Activated T-cell treated with anti-CD3 and anti-CD28 coated beads for 24 hours (primary cell): ENCODE measurements at places on chromosomes 12 and 14.
A peak's percentile ranks its signal among the peaks of the same experiment; 100 is the strongest.

- DNase-seq, result no peak
These were observed 99.6 kb downstream of the CAPZA3 start for GRCh38 chr12:18837505-18837904.

GRCh38 chr14:54174457-54174856 lies 217.8 kb upstream of the BMP4 start:
- no peak for DNase-seq

- DNase-seq, result no peak
These were observed 37.6 kb downstream of the RTRAF start for GRCh38 chr14:52026901-52027300.

- peak; percentile 72 for DNase-seq
These were observed 2.9 kb upstream of the ZFP36L1 start for GRCh38 chr14:68795597-68796417.

DNA sequence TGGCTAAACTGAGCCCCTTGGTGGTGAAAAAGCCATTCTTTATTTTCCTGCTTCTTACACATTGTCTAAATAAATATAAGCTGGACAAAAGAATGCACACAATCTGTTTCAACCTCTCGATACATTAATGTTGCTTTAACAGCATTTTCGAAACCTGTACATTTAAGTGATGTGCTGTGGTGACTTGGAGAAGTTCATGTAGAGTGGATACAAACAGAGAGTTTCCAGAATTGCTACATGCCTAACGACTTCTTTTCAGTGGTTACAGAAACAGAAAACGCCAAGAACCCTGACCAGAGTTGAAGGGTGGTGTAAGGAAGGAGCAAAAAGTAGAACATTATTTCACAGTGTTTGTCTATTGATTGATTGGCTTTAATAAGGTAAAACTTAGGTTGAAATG lies 500.9 kb downstream of the SLC16A7 start:
- DNase-seq, result no peak

DNA sequence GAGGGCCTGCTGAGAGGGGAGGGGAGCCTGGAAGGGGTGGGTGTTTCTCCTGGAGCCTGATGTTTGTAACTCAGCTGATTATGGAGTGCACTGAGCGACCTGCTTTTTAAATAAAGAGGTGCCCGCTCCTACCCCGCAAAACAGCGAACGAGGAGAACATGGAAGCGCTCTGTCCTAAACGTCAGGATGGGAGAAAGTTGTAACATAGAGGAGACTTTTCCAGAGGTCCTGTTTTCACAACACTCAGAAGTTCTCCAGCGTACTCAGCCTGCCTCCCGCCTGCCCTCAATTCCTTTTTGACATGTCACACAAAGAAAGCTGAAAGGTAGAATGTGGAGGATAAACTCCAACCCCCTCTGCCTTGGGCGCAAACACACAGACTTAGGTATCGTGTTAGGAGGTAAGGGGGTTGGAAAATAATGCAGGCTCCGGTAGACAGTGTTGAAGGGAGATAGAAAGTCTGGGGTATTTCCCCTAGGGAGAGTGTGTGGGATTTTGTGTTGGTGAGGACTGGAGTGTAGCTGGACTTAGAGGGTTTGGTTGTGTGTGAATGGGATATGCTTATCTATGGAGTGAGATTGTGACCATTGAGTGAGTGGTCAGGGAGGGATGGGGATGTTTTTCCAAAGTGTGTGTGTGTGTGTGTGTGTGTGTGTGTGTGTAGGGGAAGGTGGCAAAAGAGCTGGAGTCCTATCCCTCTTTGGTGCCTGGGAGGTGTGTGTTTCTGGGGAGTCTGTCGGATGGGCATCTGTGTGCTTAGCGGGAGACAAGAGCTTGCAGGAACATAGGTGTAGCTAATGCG lies 2.1 kb downstream of the NTF3 start:
- DNase-seq, result no peak

DNA sequence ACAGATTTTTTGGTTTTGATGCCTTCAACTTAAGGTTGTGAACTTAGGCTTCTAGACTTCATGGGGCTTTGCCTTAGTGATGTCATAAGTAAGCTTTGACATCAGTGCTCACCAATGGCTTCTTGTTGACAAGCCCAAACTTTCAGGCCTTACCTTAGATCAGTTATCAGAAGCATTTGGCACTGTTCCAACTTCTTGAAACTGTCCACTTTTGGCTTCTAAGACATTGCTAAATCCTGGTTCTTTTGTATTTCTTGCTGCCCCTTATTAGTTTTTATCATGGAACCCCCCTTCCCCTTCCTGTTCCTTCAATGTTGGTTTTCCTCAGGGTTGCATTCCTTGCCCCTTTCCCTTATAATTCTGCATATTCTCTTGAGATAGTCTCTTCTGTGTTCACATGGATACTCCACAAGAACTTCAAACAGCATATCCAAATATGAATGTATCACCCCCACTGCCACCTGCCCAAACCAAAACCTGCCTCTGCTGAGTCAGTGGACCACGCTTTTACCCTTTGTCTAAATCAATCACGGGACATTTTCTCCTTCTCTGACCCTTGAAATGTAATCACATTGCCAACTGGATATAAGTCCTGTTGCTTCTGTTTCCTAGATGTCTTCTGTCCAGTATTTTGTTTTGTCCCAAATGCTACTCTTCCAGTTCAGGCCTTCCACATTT lies 7.9 kb downstream of the PFKM start:
- no peak for DNase-seq

GRCh38 chr14:87013583-87013982 lies 979.4 kb downstream of the GALC start:
- DNase-seq, result no peak

DNA sequence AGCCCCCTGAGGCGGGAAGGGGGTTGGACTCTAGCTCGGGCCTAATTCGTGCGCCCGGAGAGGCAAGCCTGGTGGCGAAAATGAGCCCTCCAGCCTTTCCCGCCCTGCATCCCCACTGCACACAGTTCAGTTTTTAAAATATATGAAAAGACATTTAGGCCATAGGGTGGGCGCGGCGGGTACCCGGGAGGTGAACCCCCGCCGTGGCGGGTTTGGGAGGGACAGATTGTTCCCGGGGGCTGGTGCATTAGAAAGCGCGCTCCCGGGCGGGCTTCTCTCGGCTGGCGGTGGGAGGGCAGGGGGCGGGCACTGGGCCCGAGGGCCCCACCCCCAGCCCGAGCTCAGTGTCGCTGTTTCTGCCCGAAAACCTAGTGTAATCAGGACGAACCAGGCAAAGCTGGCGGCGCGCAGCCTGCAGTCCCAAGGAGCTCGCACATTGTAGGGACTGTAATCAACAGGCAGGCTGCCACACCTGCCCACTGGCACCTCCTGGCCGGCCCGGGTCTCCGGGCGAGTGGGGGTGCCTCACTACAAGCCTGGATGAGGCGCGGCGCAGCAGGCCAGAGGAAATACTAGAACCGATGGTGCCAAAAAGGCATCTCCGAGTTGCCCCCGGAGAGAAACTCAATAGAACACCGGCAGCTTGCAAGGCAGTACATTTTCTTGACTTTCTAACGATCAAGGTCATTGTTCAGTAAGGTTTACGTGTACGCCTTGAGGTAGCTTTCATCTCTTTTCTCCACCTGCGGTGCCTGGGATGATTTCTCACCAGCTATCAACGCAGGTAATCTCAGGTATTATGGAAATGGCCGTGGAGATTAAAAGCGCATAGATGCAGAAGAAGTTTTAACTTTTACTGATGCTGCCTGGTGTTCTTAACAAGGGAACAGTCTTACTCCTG lies 764 bp upstream of the SPTB start:
- DNase-seq, result peak; percentile 48

DNA sequence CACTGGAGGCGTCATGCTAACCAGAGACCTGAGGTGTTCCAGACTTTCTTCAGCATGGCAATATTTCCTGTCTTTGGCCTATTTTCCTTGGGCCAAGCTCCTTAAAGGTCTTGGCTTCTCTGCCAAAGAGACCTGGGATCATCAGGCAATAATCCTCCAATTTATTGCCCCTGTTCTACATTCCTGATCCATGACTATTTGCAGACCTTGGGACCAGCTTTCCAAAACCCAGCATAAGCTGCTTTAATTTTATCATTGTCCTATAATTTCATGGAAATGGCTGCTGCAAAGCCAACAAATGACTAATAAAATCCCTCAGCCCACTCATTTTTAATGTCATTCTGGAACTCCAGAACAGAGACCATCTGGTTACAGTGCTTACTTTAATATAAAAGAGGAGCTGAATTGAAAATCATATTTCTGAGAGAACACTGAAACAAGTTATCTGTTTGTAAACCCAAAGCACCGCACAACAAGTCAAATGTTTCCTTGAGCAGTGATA lies 166.9 kb upstream of the BTG1 start:
- no peak for DNase-seq

DNA sequence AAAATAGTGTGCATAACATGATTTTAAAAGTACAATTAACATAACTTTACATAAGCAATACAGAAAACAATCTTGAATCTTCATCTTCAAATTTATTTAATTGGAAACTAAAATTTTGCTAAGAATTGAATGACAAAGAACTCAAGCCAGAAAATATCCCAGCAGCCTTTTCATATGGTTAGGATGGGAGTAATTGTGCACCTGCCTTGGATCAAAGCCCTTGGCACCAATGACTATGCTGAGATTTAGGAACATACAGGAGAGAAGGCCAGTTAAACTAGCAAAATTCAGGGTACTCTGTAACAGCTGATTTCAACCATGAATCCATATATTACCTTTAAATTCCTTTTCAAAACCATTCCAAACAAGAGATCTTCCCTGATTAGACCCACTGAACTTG lies 5.8 kb downstream of the KERA start:
- DNase-seq, result no peak

- no peak for DNase-seq
These were observed 521.8 kb downstream of the MED13L start for GRCh38 chr12:115755725-115756085.

DNA sequence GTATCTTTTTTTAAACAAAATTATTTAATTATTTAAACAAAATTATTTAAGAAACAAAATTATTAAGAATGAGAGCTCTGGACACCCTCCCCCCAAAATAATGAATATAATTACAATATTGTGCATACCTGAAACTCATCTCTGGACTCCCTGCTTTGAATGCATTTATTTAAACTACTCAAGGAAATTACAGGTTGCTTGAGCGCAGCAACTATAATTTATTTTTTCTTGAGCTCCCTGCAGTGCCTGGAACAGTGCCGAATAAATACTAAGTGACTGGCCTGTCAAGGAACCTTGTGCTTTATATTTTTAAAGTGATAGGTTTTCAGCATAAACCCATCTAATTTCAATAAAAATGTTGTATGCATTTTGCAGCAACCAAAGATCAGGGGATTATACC lies 93.9 kb downstream of the KCNC2 start:
- no peak for DNase-seq

- no peak for DNase-seq
These were observed 8.1 kb downstream of the CIT start for GRCh38 chr12:119868992-119869391.

- no peak for DNase-seq
These were observed 409.6 kb downstream of the APAF1 start for GRCh38 chr12:99054601-99055128.

DNA sequence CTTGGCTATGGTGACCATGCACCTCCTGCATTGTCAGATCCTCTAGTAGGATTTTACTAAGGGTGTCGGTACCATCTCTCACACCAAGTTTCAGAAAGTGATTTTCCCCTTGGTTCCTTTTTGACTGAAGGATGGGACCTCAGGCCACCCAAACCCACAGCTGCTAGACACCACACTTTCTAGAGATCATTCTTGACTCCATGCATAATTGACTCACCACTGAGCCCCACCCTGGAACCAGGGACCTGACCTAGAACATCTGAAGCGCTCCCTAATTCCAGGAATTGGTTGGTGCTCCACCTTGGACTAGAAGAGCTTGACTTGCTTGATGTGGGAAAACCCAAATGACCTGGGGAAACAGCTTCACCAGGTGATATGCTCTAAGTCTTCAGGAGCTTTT lies 206.8 kb upstream of the EGLN3 start:
- no peak for DNase-seq

- DNase-seq, result no peak
These were observed 2.8 kb downstream of the TSHR start for GRCh38 chr14:80958226-80958625.

DNA sequence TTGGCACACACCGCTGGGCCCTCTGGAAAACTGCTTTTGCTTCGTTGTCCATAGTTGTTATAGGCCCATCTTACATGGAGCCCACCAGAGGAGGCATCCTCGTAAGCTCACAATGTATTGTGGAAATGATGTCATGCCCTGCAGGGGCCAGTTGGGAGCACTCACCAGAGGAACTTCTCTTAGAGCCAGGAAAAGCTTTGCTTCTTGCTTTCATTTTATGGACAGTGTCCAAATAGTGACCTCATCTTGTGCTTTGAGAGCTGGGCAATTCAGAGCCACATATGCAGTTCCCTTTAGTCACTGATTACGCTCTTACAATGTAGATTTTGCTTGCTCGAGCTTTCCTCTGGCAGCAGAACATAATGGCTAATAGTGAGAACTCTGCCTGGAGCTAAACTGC lies 275.6 kb downstream of the AACS start:
- DNase-seq, result no peak

- DNase-seq, result no peak
These were observed 4.1 kb downstream of the CDKN1B start for GRCh38 chr12:12721176-12721751.

- DNase-seq, result peak; percentile 61
These were observed 126.1 kb downstream of the GCH1 start for GRCh38 chr14:54776361-54777001.

DNA sequence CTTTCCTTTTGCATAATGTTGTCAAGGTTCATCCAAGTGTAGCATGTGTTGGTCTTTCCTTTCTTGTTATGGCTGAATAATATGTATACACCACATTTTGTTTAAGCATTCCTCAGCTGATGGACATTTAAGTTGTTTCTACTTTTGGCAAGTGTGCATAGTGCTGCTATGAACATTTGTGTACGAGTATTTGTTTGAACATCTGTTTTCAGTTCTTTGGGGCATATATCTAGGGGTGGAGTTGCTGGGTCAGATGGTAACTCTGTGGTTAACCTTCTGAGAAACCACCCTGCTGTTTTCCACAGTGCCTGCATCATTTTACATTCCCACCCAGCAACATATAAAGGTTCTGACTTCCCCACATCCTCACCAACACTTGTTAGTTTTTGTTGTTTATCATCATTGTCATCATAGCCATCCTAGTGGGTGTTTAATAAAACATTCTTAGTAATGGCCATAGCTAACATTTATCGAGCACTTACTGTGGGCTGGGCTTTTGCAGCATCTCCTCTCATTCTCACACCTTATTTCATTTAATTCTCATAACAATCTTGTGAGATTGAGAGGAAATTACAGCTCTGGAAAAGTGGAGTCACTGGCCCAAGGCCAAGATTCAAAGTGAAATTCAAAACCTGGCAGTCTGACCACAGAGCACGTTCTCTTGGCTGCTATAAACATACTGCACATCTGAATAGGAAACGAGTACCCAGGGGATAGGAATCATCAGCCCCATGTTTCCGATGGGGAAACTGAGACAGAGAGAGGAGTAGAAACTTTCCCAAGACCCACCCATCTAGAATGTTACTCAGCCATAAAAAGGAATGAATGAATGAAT lies 193.6 kb downstream of the KSR2 start:
- DNase-seq, result no peak
